IPS DF 6.9 (cell line): ENCODE measurements at places on chromosomes 6 and 20.

DNA sequence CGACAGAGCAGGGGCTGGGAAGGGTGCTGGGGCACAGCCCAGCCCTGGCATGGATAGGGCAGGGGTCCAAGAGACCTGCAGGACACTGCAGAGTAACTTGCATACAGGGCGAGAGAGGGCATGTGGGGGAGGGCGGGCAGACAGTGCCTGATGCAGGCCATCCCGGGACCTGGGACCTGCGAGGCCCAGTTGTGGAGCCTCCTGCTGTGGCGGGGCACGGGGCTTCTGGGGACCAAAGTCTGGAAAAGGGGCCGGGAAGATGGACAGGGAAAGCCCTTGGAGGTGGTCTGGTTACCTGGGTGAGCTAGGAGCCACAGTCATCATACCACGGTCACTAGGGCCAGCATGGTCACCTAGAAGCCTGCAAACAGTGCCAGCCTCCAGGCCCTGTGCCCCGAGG is 412 bp upstream of the TUBB1 start:
- DNase-seq: no peak

- peak; percentile 82 for DNase-seq
Observed at GRCh38 chr20:16434062-16434664, 139.1 kb downstream of the KIF16B start.

DNA sequence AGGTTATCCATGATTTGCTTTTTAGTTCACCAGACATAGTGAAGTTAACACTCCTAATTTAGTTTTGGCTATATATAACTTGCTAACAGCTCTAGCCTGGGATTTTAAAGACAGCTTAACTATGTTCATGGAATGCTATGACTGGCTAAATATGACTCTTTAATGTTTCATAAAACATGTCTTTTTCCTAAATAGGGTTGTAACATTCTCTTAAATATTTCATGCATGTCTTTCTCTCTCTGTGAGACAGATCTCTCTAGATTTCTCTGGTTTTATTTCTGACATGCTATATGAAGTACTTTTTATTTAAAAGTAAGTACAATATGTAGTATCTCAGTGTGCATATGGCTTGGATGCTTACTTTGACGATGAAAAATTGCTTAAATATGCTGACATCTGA is 35.7 kb downstream of the MACROD2 start:
- DNase-seq: no peak

DNA sequence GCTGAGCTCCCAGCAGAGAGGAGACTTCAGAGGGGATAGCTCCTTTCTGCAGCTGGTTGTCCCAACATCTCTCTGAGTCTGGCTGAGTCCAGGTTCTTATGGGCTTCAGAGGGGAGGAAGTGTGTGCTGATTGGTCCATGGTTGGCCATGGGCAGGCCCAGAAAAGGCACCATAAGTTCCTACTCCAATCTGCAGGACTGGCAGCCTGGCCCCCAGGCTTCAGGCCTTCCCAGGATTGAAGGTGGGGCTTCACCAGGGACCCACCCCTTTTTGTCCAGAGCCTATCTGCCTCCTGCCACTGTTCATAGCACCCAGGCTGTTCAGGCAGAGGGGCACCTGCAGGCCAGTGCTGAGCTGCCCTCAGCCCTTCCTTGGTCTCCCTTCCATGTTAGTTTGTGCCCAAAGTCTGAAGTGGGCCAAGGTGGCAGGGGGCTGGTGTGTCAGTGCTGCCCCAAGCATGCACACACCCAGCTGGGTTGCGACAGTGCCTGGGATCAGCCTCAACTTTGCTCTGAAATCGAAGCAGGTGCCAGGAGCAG is 21.6 kb upstream of the TOP1 start:
- DNase-seq: no peak

DNA sequence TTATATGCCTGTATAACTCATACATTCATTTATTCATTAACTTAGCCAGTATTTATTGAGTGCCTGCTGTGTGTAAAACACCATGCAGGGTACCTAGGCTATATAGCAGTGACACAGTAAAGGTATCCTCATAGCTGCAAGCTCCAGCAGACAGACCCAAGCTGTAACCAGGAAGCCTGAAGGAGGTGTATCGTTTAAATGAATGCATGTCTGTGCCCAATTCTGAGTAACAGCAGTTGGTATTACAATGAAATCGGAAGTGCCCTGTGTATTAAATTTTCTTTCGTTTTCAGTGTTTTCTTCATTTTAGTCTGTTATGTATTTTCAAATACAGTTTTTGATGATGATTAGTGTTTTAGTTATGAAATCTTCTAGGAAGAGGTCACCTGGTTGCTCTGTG is 485.8 kb upstream of the SOX4 start:
- DNase-seq: no peak

- no peak for DNase-seq
Observed at GRCh38 chr20:45630371-45630770, 713 bp downstream of the WFDC9 start.

DNA sequence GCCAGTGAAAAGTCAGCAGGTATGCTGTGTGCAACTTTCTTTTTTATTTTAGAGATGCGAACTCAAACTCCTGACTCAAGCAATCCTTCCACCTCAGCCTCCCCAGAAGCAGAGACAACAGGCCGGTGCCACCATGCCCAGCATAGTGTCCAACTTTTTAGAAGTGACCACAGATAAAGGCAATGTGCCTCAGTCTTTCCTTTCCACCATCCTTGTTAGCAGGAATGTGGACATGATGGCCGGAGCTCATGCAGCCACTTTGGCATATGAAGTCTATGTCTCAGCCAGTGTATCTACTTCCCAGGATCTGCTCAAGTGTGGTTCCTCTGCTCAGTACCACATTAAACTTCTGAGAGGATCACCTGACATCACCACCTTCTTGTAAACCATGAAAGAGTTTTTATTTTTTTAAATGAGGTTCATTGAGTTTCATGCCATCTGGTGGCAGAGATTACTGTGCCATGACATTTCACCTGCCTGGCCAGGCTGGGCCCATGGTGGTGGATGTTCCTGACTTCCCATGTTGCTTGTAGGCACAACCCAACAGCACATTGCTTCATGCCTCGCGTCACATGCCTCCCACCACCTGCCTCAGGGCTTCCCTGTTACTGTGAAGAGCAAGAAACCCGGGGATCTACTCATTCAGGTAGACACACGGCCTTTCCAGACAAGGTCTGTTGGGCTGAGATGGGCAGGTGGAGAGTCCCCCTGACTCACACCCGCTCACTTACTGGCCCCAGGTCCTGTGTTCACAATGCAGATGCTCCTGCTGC is 216.5 kb downstream of the LY86 start:
- no peak for DNase-seq

DNA sequence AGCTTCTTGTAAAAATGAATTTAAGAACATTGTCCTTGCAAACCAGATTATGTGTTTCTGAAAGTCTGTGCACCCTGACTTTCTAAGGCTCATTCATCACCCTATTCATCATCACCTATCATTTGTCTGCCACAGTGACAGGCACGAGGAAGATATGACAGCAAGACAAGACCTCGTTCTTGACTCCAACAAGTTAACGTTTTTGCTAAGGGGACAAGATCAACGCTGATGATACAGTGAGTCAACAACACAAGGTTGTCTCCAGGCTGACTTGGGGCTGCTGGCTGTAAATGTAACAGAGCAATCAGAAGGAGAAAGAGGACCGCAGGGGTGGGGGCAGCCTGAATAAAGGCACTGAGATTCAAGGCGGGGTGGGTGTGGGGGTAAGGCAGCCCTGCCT is 94.2 kb downstream of the FOXC1 start:
- DNase-seq: no peak

- DNase-seq: no peak
Observed at GRCh38 chr6:80143419-80143937, 37.0 kb downstream of the BCKDHB start.
